ENCODE measurements at places on chromosomes 11 and 22.

DNA sequence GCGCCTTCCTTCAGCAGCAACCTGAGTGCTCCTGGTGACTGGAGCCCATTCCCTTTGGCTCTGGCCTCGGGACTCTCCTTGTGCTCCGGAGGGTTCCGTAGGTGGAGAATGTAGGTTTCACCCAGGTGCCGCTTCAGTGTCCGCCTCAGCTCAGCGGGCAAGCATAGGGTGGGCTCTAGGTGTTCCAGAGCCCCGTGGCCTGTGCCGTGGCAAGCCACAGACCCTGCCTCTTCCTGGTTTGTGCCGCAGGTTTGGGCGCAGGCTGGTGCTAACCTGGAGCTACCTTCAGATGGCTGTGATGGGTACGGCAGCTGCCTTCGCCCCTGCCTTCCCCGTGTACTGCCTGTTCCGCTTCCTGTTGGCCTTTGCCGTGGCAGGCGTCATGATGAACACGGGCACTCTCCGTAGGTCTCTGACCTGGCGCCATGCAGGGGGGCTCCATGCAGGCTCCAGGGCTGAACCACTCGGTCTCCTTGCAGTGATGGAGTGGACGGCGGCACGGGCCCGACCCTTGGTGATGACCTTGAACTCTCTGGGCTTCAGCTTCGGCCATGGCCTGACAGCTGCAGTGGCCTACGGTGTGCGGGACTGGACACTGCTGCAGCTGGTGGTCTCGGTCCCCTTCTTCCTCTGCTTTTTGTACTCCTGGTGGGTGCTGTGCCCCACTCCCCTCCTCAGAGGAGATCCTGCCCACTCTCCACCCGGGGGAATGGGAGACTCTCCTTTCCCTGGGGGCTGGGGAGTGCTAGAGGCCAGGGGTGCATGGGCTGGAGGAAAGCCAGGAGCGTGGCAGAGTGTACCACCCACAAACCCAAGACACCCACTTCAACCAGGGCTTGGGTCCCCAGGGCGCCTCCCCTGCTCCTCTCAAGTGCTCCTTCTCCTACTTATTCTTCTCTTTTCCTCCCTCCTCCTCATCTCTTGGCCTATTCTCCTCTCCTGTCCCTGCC, 2.4 kb downstream of the SLC22A12 start:
- no peak for DNase-seq

DNA sequence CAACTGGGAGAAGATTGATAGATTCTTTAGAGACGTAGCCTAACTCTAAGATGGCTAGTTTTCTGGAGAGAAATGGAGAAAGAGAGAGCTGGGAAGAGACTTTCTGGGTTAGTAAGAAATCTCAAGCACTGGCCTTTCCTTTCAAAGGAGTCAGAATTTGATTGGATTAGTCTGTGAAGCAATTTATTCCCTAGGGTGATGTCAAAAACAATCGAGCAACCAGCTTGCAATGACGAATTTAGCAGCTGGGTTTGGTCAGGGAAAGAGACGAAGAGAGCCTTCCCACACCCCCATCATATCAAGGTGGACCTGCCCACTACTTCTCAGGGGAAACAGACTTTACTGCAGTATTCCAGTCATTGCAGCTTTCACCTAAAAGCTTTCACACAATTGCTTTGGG, 10.8 kb downstream of the KRTAP5-6 start:
- DNase-seq = no peak

GRCh38 chr11:134025082-134025429, 43.8 kb upstream of the JAM3 start:
- no peak for DNase-seq

- DNase-seq = peak; percentile 86
Measured at GRCh38 chr11:26947379-26947844, 46.5 kb upstream of the FIBIN start.

All from coronary artery (tissue), 2 donors.